Myocyte (in vitro differentiated cells): ENCODE measurements at places on chromosomes 12 and 14.

DNA sequence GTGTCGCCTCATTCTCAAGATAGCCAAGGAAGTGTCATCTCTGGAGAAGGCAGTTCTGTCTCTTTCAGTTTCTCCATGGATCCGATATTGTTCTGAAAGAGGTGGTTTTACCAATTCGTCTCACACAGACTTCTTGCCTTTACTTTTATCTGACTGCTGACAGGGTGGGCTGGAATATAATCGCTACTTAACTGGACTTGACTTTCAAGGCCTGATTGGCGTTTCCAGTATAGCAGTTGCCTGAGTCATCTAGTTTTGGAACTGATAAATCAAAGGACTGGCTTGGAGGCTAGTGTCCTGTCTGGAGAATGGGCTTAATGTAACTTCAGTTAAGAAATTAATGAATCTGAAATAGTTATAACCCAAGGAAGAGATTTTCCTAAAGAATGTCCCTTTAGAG, 21.6 kb downstream of the PRKCH start:
- DNase-seq: no peak

DNA sequence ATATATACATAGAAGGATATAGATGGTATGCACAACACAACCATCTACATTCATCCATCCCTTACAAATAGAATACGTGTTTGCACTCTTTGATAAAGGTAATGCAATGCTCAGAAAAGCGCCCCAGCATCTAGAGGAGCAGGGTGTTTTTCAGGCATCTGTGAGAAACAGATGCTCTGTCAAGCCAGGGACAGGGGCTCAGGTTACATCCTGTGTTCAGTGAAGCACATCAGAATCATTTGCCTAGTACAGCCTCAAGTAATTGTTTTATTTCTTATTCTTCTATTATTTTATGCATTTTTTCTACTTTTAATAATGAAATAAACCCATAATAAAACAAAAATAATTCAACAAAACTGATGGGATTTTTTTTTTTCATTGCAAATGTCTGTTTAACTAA, 50.5 kb upstream of the HIF1A start:
- peak; percentile 61 for DNase-seq

DNA sequence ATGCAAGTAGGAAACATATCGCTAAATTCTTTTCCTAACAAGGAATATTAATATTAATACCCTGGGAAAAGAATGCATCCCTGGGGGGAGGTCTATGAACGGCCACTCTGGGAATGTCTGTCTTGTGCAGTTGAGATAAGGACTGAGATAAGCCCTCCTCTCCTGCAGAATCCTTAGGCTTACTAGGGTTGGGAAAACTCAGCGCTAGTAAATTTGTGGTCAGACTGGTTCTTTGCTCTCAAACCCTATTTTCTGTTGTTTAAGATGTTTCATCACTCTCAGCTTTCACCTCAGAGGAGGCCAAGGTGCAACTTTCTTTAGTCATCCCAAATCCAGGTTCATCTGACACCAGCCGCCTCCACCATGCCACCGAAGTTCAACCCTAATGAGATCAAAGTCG, 11.2 kb upstream of the RESF1 start:
- no peak for DNase-seq

- no peak for DNase-seq
Measured at GRCh38 chr12:130216031-130216430, 53.8 kb downstream of the FZD10 start.

DNA sequence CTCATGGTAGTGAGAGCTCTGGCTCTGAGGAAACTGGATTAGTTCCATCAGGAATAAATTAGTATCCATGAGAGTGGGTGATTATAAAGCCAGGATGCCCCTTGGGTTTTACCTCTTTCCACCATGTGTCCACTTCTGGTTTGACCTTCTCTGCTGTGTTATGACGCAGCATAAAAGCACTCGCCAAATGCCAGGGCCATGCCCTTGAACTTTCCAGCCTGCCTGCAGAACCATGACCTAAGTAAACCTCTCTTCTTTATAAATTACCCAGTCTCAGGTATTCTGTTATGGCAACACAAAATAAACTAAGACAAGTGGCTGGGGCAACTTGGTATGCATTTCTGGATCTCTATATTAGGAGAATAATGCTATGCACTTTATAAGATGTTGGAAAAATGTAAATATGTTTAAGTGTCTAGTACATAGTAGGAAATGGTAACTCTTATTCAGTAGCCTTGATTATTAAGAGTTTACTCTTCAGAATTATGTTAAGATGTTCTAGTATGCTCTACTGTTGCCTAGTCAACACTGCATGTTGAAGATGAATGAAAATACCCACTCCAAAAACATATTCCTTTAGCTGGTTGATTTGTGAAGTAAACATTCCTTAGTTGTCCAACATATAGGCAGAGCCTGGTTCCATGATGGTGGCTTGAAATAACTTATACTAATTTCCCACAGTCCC, 455.6 kb upstream of the TMPO start:
- no peak for DNase-seq

DNA sequence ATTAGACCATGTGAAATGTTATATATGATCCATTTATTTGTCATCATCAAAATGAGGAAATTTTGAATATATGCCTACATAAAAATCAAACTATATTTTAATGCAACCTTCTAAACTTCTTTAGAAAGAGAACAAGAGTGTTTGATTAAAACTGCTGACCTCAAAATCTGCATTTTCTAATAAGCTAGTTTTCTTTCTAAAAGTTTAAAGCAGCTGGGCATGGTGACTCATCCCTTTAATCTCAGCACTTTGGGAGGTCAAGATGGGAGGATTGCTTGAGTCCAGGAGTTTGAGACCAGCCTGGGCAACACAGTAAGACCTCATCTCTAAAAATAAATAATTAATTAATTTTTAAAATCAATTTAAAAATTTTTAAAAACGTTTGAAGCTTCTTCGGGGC, 36.2 kb downstream of the GNPTAB start:
- DNase-seq: peak; percentile 7

- no peak for DNase-seq
Measured at GRCh38 chr14:45287610-45288009, 34.6 kb upstream of the MIS18BP1 start.

DNA sequence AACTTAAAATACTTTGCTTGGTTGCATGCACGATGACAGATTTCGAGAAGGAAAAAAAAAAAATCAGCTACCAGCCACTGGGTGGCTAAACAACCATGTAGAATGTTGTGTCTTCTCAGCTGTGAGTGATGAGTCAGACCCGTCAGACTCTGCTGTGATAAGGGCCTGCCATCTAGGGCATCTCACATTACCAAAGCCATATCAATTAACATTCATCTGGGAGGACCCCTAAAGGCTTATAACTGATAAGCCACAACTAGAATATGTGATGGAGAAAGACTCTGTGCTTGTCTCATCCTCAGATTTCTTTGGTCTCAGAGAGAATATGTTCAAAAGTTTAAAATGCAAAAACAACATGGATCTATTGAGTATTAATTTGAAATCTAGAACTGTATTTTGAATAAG, 111.5 kb downstream of the PAX9 start:
- DNase-seq: peak; percentile 71

DNA sequence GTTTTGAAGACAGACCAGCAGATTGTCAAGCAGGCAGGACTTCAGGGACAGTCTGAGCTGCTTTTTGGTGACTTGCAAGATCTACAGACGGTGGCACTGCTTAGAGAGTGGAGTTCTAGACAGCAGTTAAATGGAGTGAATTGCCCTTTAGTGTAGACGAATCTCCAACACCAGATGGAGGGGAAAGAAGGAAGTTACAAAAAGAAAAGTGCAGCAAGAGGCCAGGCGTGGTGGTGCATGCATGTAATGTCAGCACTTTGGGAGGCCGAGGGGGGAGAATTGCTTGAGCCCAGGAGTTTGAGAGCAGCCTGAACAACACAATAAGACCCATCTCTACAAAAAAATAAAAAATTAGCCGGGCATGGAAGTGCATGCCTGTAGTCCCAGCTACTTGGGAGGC, 8.4 kb upstream of the HHIPL1 start:
- no peak for DNase-seq

DNA sequence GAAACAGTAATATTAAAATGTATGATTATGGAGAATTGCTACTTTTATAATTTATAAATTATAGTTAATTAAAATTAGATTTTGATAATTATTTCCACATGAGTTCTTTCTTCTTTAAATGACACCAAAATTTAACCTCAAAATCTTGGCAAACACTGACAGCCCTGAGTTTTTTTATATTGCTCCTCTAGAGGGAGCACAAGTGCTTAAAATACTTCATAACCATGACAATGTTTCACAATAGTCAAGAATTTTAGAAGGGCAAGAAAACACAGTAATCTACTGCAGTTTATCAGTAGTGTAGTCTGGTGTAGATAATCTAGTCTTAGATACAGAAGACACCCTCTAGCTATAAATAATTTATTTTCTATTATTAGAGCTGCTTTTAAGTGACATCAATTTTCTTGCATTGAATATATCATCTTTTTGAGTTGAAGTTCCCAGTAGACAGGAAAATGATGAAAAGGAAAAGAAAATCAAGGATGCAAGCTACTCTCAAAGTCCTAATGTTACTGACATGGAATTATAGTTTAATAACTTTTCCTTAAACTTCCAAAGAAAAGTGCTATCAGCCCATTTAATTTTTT, 14.3 kb upstream of the PTGER2 start:
- DNase-seq: peak; percentile 66

GRCh38 chr12:79590751-79591150, 100.0 kb downstream of the PAWR start:
- no peak for DNase-seq

GRCh38 chr12:106137530-106138356, 1.0 kb downstream of the NUAK1 start:
- DNase-seq: peak; percentile 34

GRCh38 chr12:90078344-90078743, 369.7 kb upstream of the ATP2B1 start:
- DNase-seq: no peak

- DNase-seq: no peak
Measured at GRCh38 chr12:50611021-50611744, 106.4 kb downstream of the DIP2B start.

DNA sequence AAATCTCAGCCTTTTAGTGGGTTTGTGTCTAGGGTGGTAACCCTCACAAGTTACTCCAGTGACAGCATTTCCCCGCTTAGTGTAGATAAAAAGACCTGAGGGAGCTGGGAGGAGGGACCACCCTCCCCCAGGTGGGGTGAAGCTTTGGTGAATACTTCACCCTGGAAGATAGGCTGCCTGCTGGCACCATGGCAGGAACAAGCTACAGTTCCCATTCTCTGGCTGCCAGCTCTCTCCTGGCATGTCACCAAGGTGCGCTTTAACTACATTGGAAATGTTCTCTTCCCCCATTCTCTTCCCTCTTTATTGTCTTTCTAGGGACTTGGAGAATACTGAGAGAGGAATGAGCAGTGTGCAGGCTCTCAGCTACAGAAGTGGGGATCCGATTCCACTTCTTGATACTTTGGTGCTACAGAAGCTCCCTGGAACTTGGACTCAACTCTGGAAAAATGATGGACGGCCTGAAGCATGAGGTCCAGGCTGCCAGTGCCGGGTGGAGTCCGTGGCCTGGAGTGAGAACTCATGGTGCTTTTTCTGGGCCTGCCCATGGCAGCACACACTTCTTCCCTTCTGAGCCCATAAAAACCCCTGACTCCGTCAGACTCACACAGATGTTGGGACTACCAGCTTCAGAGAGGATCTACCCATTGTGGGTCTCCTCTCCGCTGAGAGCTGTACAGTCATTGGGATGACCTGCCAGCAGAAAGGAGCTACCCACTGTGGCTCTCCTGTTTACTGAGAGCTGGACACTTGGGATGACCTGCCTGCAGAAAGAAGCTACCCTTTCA, 198.0 kb downstream of the ADGRD1 start:
- DNase-seq: no peak

DNA sequence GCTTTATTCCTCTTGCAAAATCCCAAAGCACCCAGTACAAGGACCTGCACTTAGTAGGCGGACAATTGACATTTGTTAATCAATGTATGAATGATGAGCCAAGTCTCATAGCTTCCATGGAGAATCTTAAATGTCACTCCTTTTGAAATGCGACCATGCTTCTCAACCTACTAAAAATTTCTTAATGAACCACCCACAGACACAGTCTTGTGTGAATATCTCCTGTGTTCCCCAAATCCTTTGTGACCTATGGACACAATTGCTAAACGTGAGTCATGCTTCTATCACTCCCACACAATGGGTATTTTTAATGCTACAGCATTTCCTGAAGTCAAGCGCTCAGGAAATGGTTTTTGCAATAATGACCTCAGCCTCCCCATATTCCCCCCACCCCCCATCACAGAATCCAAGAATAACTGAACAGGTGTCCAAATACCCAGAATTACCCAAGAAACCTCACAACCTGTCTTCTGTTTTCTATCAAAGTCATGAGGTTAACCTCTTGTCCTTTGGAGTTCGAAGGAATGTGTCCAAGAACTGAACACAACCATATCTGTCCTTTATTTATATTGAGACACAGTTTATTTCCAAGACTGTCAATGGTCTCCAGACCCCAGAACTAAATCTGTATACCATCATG, 163.6 kb upstream of the PLEKHG7 start:
- peak; percentile 96 for DNase-seq

- no peak for DNase-seq
Measured at GRCh38 chr14:46259536-46259935, 392.0 kb downstream of the RPL10L start.

- peak; percentile 52 for DNase-seq
Measured at GRCh38 chr14:25042362-25043299, 7.3 kb downstream of the STXBP6 start.

GRCh38 chr12:108357834-108358579, 18.9 kb upstream of the CMKLR1 start:
- DNase-seq: no peak

GRCh38 chr12:45697371-45697770, 32.1 kb upstream of the ARID2 start:
- no peak for DNase-seq

DNA sequence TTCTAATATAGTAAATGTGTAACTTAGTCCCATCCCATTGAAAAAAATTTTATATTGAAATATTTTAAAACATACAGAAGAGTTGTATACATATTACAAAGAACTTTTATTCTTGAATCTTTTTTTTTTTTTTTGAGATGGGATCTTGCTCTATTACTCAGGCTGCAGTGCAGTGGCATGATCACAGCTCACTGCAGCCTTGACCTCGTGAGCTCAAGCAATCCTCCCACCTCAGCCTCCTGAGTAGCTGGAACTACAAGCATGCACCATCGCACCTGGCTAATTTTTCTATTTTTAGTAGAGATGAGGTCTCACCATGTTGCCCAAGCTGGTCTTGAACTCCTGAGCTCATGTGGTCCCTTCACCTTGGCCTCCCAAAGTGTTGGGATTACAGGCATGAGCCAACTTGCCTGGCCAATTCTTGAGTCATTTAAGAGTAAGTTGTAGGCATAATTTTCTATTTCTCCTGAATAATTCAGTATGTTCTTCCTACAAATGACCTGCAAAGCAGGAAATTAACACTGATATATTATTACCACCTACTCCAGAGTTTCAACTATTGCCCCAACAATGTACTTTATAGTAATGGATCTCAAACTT, 153.0 kb upstream of the BMP4 start:
- no peak for DNase-seq
